Right cardiac atrium (tissue), 5 donors: ENCODE measurements at places on chromosomes 5 and 9. TPM values are rescaled to one million over a fixed set of nuclear protein-coding genes. Genes with fewer than 3 reads are reported as not detected.

Gene WDR38
- not detected for total RNA-seq

Gene NMUR2
- total RNA-seq, result 0.62 TPM

Gene EDIL3
- total RNA-seq, result 6.8 TPM

Gene DCAF12
- 17.1 TPM for total RNA-seq

Gene MIER3
- total RNA-seq, result 14.0 TPM

Gene NIM1K
- 0.68 TPM for total RNA-seq

Gene KCNN2
- total RNA-seq, result 10.4 TPM

DNA sequence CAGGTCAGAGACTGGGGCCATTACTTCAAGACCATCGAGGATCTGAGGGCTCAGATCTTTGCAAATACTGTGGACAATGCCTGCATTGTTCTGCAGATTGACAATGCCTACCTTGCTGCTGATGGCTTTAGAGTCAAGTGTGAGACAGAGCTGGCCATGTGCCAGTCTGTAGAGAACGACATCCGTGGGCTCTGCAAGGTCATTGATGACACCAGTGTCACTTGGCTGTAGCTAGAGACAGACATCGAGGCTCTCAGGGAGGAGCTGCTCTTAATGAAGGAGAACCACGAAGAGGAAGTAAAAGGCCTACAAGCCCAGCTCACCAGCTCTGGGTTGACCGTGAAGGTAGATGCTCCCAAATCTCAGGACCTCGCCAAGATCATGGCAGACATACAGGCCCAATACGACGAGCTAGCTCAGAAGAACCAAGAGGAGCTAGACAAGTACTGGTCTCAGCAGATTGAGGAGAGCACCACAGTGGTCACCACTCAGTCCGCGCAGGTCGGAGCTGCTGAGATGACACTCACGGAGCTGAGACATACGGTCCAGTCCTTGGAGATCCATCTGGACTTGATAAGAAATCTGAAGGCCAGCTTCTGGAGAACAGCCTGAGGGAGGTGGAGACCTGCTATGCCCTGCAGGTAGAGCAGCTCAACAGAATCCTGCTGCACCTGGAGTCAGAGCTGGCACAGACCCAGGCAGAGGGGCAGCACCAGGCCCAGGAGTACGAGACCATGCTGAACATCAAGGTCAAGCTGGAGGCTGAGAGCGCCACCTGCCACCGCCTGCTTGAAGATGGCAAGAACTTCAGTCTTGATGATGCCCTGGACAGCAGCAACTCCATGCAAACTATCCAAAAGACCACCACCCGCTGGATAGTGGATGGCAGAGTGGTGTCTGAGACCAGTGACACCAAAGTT is 9.3 kb downstream of the NIPBL start:
- no peak for DNase-seq

GRCh38 chr9:81609782-81610739 is 79.3 kb downstream of the TLE1 start:
- DNase-seq, result no peak

DNA sequence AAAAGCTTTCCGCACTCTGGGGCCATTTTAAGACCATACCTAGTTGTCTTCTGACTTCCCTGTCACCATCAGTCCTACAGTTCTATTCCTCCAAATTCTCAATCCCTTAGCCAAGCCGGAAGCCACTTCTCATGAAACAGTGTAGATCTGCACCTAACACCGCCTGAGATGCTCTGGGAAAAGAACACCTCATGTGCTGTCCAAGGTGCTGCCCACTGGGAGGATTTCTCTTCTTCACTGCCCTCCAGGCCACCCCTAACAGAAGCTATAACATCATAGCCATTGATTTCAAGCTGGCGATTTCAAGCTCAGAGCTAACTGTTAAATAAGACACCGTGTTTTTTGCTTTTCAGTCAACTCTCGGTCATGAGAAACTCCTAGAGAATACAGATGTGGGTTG is 559.3 kb downstream of the CCDC171 start:
- no peak for DNase-seq

DNA sequence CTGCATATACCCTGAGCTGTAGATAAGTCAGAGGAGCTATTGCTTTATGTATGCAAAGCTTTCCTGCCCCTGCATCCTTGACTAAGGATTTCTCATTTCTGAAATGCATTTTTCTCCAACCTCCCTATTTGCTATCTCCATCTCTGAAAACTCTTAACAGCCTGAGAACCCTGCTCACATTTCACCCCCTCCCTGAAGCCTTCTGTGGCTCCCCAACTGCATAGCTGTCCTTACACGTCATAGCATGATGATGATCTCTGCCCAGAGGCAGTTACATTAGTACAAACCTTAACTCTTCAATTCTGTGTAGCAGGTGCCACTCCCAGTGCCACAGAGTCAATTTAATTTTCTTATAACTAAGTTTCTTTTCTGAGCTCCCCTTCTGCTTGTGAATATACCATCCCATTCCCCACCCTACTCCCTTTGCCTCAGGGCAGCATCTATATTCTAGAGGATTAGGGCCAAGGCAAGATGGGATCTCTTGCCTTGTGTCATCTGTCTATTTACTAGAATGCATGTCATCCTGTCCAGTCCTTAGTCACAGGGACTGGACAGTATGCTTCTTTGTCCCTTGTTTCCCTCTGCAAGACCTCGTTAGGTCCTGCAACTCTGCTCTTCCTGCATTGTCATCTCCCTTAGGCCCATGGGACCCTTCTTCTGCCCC is 149.7 kb upstream of the SPRY4 start:
- DNase-seq, result no peak

DNA sequence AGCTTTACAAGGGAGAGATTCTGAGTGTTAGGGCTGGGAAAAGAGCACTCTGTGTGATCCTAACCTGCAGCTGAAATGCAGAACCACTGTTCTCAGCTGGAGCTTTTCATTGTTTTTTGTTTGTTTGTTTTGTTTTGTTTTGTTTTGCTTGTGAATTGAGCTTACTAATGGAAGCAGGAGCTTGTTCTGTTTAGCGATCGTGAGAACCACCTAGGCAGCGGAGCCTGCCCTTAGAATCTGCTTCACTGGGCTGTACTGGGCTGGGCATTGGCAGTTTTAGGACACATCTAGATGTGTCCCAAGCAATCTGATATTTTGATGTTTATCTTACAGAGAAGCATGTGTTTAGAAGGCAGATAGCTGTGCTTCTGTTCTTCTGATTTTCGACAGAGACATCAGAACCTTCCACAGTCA is 14.3 kb downstream of the SYK start:
- no peak for DNase-seq

DNA sequence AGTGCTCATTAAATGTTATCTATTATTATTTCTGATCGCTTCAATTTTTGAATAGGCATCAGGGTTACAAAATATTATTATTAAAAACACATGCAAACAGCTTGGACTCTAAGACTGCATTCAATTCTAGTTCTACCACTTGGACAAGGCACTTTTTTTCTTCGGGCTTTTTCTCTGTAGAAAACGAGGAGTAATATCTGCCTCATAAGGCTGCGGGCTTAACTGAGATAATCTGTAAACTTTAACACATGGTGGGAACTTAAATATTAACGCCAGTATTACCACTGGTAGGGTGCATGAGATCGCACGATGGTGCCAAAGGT is 511 bp upstream of the SPDL1 start:
- no peak for DNase-seq

DNA sequence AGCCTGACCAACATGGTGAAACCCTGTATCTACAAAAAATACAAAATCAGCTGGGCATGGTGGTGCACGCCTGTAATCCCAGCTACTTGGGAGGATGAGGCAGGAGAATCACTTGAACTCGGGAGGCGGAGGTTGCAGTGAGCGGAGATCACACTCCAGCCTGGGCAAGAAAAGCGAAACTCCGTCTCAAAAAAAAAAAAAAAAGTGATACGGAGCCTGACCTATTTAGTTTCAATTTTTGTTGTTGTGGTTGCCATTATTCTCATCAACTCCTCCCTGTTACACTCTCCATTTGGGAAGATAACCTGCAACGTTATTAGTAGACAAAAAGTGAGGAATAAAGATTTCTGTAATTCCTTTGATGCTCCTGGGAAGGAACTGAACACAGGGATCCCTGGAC is 1.3 kb downstream of the STOM start:
- no peak for DNase-seq

DNA sequence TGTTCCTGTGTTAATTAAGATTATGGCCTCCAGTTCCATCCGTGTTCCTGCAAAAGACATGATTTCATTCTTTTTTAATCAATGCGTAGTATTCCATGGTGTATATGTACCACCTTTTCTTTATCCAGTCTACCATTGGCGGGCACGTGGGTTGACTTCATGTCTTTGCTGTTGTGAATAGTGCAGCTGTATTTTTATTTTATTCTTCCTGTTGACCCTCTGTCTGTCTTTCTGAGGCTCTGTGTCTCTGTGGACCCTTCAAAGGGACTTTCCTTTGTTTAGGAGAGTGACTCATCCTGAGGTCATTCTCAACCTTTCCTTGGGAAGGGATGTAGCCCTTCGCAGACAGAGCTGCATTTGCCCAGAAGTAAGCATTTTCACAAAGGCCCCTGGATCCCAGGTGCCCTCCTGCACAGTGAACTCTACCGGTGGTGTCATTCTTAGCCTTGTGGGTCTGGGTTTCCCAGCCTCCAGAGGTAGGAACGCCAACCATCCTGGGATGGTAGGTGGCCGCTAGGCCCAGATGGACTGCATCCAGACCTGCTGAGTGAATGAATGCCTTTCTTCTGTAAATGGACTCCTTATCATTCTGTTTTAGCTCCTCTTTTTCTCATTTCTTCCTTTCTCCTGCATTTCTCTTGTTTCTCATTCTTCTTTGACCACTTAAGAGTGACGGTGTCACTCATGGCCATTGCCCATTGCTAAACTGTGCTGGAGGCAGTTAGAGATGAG is 22.4 kb downstream of the TRIO start:
- no peak for DNase-seq

DNA sequence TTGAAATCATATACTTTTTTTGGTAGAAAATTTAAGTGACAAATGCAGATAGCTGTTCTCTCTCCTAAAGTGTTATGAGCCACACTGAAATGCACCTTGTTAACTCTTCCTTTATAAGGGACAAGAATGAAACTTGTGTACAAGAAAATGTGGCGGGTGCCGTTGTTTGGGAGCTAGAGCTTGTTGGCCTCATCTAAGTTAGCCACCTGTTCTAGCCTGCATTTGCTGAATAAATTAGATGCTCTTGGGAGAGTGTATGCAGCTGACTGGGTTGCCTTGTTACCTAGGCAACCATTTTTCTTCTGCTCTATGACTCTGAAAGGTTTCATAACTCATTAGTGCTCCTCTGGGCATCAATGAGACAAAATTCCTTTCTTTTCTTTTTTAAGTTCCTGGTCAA is 174.3 kb downstream of the TAF11L14 start:
- no peak for DNase-seq

DNA sequence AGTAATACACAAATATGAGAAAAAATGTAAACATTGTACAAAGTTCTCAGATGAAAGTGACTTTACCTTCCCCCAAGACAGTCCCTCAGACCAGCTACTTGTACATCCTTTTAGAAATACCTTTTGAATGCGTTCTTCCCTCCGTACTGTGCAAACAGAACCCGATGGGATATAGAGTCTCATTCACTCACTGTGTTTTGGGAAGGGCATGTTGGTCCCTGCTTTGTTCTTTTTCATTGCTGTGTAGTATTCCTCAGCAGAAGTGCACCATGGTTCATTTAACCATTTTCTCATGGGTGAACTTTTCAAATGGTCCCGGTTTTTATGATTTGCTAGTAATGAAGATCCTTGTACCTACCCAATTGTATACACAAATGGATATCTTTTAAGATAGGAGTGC is 94.4 kb downstream of the ANKRD33B start:
- DNase-seq, result no peak

- DNase-seq, result no peak
Measured at GRCh38 chr9:112081918-112082729, 93.0 kb downstream of the SUSD1 start.

DNA sequence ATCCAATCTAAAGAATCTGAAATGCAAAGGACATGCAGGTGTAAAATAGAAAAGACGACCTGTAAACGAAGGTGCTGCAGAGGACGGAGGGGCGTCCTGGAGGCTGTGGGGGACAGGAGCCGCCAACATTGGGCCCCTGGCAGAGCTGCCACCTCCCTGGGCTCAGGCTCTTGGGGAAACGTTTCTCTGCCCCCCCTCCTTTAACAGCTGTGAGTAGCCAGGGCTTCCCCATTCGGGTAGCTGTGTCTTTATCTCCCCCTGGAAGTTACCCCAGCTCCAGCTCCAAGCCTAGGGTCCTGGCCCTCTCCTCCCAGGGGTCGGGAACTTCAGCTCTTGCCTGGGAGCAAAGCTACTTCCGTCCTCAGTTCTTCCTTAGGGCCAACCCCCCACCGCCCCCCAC is 51.5 kb downstream of the PSD2 start:
- no peak for DNase-seq

GRCh38 chr9:16659096-16659495 is 211.4 kb downstream of the BNC2 start:
- DNase-seq, result no peak
